ENCODE measurements at places on chromosomes 7 and 10.

DNA sequence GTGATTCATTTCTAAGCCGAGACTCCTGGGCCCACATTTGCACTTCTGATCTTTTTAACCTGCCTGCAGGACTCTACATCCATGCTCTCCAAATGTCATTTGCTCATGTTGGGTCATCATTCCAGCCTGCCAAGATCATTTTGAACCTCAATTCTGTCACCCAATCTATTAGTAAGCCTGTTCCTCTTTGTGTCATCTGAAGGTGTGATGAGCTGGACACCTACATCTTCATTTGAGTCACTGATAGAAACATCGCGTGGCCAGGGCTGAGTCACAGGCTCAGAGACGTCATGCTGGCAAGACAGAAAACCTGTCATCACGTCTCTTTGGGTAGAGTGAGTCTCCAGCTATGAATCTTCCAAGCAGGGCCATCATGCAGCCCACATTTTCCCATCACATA is 65.3 kb upstream of the SLF2 start:
- DNase-seq = no peak

DNA sequence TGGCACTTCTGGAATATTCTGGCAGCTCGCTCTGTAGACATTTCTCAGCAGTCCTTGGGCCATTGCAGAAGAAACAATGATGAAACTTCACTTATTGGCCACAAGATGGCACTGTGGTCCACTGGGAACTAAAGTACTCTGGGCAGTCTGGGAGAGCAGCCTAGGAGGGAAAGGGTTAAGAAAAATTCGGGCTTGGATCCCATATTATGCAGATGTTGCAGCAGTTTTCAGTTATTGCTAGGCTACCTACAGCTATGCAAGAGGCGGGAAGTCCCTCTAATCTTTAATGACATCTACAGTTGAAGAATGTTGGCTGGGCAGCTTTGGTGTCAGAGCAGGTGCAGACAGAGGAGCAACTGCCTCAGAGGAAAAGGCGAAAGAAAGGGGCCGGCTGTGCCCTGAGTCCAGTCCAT is 201.7 kb upstream of the PRSS58 start:
- no peak for DNase-seq

DNA sequence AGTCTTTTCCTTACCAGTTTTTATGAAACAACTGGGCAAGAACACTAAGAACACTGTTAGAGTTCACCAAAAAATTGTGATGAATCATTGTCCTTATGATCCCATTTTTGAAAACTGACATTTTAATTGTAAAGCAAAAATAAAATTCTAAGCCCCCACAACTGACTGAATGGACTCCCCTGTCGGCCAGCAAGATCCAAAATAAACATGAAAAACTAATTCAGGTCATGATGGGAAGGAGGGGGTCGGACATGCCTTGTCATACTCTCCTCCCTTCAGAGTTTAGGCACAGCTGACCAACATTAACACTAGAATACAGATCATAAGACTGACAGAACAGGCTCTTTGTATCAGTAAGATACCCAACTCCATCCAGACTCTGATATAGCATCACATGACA is 2.0 kb upstream of the RBAK start:
- DNase-seq = no peak

DNA sequence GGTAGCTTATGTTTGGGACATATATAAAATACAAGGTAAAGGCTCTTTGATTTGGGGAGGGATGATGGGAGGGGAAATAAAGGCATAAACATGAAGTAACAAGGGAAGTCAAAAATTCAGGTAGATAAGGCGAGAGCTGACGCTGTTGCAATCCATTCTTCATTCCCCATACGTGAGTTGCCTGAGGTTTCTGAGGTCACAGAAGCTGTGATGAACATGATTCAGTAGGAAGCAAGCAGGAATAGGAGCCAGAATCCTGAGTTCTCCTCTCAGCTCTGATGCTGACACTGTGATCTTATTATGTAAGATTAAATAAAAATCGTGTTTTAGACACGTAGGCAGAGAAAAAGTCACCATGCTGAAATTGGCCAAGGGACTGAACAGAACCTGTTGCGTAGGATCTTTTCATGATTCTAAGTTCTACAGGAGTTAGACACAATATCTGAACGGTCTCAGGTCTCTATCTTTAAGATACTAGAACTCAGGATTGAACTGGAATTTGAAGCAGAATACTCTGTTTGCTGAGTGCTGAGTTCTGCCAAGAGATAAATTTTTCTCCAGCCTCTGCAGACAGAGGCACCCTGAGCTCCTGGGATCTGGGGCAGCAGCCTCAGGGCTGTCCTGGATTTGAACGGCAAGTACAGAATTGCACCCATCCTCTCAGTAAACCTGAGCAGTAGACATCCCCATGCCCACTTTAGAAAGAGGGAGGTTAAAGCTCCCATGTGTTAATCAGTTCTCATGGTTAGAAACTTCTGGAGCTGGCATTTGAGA is 21.0 kb downstream of the KLF6 start:
- DNase-seq = no peak

DNA sequence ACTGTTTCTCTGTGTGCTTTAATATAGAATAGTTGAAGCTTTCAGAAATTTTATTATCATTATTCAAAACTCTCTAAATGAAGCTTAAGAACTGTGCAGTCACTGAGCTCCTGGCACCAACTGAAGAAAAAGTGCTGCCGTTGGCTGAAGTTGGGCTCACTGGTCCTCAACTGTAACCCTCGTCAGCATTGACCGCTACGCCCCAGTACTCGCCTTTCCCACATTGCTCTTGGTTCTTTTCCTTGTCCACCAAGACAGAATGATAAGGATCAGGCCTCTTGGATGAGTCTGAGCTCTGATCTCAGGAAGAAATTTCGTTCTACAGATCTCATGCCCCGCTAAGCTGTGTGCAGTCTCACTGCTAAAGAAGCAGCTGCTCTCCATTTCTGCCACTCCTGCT is 7.9 kb upstream of the TAF3 start:
- DNase-seq = no peak

DNA sequence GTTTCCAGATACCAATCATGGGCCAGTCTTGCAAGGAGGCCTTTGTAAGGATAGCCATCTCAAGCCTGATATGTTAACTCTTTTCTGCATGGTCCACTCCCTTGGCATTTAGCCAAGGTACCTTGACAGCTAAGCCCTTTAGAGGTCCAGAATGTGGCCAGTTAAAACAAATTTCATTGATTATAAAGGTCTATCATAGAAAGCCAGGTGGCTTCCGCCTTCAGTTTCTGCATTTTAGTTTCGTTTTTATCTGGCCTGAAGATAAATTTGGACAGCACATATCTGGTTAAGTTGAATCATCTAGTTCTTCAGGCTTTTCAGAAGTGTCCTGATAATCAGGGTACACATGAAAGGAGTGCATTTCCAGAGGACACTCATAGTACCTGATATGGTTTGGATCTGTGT is 30.7 kb downstream of the ANKIB1 start:
- DNase-seq = no peak

GRCh38 chr10:114930320-114930719 is 7.7 kb upstream of the TRUB1 start:
- no peak for DNase-seq

DNA sequence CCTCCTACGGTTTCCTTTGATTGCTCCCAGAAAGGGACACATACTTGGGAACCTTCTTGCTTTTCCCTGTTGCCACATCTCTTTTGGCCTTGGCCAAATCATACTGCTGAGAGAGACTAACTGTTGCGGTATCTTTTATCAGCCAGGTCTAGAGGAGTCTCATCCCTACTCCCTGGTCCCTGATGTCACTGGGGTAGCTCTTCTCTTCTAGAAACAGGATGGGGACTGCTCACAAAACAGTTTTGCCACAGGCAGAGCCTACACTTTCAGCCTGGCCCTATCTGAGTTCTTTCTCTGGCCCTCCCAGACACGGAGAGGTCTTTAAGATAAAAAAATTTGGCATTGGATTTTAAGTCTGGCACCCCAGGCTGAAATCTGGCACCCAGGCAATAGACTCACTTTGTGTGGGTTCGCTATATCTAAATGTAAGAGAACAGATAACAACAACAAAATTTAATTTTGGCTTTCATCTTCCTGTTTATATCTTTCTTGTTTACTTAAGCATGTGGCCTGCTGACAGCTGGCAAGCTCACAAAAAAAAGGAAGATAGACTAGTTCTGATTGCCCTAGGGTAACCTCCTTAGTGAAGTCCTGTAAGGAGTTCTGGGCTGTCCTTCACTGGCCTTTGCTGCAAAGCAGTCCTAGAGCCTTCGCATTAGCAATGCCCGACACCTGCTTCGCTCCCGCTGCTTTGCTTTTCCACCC is 228.3 kb upstream of the NPVF start:
- DNase-seq = no peak

DNA sequence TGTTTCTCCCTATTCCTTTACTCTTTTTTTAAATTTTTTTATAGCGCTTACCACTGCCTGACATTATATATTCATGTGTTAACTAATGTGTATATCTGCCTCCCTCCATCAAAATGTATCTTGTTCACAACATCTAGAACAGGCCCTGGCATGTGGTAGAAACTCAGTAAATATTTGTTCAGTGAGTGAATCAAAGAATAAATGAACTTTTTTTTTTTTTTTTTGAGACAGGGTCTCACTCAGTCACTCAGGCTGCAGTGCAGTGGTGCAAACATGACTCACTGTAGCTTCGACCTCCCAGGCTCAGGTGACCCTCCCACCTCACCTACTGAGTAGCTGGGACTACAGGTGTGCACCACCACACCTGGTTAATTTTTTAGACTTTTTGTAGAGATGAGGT is 7.5 kb upstream of the CALD1 start:
- DNase-seq = no peak

DNA sequence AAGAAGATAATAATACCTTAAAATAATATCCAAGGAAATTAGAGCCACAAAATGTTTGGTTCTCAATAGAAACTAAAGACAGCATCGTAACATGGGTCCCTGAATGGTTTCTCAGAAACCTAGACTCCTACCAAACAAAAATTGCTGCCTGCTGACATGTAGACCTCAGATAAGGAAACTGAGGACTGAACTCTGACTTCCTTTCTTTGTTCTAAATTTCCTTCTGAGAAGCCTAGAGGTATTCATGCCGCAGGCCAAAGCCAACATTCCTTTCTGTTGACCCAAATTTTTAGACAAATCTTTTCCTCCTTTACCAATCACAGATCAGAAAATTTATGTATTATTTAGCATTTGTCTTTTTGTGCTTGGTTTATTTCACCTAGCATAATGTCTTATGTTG is 816.7 kb upstream of the PHF14 start:
- DNase-seq = no peak

DNA sequence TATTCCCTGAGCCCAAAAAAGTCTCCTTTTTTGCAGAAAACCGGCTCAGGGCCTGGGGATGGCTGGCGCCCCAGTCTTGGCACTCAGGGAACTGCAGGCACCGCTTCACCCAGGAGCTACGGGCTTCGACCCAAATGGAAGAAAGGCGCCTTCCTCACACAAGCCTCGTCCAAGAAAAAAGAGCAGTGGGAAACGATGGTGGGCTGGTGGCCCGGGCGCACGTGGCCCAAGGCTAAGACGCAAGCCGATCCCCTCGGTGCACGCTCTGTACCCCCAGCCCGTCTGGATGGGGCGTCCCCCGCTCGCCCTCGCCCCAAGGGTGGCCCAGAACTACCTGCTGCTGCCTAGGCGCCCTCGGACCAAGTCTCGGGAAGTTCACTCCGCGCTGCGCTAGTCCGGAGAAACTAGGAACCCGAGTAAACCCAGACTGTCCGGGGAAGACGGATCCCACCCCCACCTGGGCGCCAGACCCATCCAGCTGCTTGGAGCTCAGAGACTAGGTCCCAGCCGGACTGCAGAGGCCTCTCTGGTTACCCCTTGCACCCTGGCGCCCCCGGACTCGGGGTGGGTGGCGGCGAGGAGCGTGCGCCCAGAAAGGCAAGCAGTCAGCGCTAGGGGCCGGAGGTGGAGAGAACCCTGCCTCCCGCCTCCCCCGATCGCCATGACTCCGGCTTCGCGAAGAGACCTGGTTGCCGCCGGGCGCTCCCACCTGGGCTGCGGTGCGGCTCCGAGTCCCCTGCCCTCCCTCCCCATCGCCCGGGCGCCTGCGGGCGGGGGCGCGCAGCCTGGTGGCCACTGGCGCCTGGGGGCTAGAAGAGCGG is 76.4 kb downstream of the CALN1 start:
- no peak for DNase-seq

DNA sequence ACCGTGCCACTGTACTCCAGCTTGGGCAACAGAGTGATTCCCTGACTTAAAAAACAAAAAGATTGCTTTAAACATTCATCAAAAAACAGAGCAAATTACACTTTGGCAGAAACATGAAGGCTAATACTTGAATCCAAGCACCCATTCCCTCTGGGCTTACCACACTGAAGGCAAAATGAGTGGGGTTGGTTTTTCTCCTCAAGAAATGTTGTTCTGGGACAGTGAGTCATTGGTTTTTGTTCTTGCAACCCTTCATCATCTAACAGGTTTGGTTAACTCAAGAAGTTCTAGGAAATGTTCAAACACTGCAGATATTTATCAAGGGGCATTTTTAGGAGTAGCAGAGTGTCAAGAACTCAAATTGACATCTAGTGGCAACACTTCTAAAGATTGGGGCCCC is 60.5 kb downstream of the KIAA1217 start:
- no peak for DNase-seq

GRCh38 chr7:99325001-99325493 is 651 bp upstream of the ARPC1A start:
- no peak for DNase-seq

DNA sequence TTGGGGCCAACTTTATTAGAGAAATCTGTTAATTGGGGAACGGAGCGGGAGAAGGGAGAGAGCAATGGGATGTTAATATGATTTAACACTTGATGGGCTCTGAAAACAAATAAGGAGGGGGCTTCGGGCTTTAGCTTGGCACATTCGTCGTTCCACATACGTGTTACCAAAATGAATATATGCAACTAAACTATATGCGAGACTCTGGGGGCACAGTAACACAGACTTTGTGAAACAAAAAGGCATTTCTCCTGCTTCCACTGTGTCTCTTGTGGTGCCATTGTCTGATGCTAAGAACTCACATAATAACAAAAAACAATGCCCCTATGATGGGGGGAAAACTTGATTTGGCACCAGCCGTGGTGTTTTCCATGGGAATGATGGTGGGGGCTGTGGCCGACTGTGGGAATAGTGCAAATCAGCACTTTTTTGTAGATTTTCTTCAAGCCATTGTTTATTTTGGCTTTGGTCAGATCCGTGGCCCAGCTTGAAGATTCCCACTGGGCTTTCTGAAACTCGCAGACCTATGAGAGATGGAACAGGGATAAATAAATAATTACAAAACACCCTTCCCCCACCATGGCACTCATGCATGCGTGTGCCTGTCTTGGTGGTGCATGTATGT is 2.2 kb upstream of the MXI1 start:
- DNase-seq = no peak

GRCh38 chr7:159000070-159000469 is 143.7 kb downstream of the DYNC2I1 start:
- DNase-seq = no peak

GRCh38 chr7:17994079-17994850 is 33.4 kb downstream of the PRPS1L1 start:
- DNase-seq = no peak

GRCh38 chr10:62580396-62580795 is 206.2 kb downstream of the ZNF365 start:
- no peak for DNase-seq

DNA sequence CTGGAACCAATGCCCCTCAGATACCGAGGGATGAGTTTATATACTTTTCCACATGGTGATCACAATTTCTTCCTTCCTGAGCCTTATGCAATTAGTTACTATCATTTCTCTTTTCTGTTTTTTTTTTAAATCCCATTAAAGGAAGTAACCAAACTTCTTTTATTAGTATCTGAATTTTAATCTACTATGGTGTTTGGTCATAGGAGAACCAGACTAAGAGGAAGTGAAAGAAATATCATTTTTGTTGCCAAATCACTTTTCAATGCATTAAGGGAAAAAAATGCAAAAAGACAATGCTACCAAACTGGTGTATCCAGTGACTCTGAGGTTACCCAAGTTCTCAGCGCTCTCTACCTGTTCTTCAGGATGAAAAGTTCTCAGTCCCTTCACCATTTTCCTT is 167.7 kb downstream of the NXPH1 start:
- no peak for DNase-seq
